ENCODE measurements at places on chromosomes 12 and 14.

GRCh38 chr12:94676031-94676641 is 25.8 kb upstream of the TMCC3 start:
- DNase-seq = no peak

DNA sequence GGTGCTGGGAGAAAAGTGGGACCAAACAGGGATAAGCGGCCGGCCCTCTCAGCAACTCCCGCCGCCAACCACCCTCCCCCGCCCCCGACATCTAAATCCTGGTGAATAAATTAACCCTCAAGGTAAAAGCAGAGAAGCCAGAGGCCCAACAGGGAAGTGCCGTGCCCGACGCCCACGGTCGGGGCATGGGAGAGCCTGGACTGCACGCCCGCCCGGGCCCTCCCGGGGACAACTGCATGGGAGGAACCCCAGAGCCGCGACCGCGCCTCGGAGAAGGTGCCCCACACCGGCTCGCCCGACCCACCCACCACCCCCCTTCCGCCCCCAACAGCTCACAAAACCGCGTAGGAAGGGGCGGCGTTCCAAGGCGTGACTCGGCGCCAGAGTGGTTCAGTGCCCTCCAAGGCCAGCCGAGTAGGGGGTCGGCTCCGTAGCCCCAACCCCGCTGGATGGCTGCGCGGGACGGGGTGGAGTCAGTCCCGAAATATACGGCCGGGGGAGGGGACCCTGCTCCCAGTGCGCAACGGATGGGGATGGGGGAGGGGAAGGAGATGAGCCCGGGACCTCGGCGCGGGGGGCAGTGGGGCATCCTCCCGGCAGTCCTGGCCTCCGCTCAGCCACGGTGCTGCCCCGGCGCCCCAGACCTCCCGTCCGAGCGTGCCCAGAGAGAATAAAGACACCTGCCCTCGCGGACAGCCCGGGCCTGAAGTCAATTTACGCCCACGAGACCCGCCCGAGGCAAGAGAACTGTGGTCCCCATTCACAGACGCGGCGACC is 732 bp downstream of the SLC25A29 start:
- DNase-seq = no peak

GRCh38 chr12:14771651-14772137 is 31.6 kb downstream of the WBP11 start:
- DNase-seq = no peak

DNA sequence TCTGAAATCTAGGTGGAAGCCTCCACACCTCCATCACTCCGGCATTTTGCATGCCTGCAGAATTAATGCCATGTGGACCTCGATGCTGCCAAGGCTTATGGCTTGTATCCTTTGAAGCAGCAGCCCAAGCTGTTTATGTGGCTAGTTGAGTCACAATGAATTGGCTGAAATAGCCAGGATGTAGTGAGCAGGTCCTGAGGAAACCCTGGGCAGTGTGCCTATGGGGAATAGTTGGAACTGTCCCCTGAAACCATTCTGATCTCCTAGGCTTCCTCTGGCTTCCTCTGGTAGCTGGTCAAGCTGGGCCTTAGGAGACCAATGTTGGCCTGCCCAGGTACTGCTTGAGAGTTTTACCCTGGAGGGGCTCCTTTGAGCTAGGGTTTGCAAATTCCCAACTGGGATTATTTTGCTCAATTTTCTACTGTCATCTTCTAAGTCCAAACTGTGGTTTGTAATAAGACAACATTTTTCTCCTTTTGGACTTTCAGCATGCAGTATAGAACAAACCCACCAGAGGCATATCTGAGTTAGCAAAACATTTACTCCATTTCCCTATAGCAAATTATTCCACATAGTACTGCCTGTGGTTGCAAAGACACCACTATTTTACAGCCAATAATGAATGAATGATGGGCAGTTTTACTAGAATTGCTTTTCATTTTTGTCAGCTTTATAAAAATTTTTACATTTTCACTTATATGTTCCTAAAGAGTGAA is 85.1 kb upstream of the AMIGO2 start:
- DNase-seq = no peak

- no peak for DNase-seq
These were observed 242.0 kb upstream of the DAAM1 start for GRCh38 chr14:58946431-58946830.

DNA sequence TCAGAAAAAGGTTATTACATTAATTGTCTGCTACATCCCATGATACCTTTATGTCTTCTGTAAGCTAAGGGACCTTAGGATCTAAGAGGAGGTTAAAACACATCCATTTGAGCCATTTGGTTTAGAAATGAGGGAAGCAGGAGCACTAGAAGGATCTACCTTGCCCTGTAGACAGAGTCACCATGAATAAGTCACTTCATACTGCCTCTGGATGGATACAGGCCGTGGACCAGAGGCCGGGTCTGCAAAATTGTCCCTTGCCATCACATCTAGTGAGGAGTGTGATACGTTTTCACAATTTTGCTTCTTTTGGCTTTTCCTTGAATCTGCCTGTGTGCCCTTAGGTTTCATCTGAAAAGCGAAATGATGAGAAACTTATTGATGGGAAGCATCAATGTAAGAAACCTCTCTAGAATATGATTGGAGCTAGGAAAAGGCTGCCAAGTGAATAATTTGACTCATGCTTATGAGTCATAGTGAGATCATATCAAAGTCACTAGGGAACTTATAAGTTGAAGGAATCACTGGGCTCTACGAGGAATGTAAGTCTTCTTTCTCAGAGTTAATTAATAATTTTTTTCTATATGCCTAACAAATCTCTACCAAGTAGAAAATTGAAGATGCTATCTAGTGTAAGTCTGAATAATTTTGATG is 10.8 kb downstream of the GLRX5 start:
- no peak for DNase-seq

DNA sequence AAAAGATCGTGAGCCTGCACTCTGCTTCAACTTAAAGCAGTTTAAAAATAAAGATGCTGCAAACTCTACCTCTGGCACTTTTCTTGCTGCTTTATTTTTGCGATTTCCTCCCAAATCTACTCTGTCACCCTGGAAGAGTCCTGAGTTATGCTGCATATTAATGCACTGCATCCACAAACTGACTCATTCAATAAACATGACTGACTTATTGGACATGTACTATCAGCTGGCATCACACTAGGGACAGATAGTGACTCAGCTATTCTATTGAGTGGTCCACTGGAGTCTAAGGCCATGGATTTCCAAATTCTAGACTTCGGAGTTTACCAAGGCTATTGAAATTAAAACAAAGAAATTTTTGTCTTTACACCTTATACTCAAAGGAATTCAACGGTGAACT is 90.7 kb upstream of the PTPRR start:
- DNase-seq = no peak

- DNase-seq = no peak
These were observed 18.2 kb upstream of the SUSD6 start for GRCh38 chr14:69593018-69593677.

DNA sequence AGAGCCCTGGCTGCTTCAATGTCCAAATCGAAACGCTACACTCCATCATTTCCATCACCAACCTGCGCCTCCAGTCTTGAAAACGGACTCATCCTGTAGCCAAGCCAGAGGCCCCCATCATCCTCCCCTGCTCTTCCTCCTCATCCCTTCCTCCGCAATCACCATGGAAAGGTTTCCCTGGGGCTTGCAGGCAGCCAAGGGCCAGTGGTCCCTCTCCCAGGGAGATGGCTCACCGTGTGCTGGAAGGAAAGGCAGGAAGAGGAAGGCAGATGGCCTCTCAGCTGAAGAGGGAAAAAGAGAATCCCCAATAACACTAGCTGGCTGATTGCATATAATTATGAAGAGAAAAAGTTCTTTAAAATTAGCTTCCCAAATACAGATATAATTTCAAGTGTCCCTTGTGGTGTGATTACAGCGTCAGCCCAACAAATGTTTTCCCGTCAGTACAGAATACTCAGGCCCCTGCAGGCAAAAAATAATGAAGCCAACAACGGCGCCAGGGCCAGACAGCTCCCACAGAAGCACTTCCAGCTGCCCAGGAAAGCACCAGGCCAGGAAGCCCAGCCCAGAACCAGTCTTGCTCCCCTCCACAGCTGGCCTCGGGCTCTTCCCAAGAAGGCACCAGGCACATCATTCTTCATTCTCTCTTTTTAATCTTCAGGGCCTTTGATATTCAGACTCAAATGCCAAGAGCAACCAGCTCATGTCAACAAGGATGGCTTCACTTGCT is 24.7 kb downstream of the ITPK1 start:
- no peak for DNase-seq

- no peak for DNase-seq
These were observed 191.8 kb downstream of the SLC16A7 start for GRCh38 chr12:59787610-59788009.

- no peak for DNase-seq
These were observed 63.4 kb upstream of the FUT8 start for GRCh38 chr14:65349100-65349499.

GRCh38 chr12:83077041-83077440 is 390.3 kb downstream of the TMTC2 start:
- no peak for DNase-seq

DNA sequence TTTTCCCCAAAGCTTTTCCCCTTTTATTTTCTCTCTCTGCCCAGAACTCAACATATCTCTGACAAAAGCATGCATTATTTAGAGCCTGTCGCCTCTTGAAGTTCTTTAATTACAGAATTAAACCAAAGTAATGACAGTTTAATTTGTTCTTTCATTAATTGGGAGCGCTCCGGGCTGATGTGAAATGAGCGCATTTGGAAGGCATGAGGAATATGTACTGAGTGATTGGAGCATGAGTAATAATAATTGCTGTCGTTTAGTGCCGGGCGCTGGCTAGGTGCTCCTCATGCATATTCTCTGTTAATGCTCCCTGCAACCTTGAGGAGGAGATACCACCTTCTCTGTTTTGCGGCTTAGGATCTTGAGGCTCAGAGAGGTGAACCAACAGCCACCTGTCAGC is 120.5 kb downstream of the SLC25A47 start:
- no peak for DNase-seq

- peak; percentile 79 for DNase-seq
These were observed at the start of gene TMEM263 for GRCh38 chr12:106955377-106956047. Gene TMEM263 (plus strand): TSS chr12:106955907. CDS start chr12:106967117, 11,210 bp downstream.

GRCh38 chr14:94119071-94119470 is 8.5 kb downstream of the IFI27 start:
- DNase-seq = no peak

GRCh38 chr14:61647704-61648103 is 47.6 kb upstream of the HIF1A start:
- DNase-seq = no peak

DNA sequence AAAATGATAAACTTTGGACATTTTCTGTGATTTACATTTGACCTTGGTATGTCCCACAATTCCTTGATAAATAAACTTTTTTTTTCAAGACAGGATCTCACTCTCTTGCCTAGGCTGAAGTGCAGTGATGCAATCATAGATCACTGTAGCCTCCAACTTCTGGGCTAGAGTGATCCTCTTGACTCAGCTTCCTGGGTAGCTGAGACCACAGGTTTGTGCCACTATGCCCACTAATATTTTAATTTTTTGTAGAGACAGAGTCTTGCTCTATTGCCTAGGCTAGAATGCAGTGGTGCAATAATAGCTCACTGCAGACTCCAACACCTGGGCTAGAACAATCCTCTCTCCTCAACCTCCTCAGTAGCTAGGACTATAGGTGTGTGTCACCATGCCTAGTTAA is 79.1 kb upstream of the PTGDR start:
- DNase-seq = no peak

DNA sequence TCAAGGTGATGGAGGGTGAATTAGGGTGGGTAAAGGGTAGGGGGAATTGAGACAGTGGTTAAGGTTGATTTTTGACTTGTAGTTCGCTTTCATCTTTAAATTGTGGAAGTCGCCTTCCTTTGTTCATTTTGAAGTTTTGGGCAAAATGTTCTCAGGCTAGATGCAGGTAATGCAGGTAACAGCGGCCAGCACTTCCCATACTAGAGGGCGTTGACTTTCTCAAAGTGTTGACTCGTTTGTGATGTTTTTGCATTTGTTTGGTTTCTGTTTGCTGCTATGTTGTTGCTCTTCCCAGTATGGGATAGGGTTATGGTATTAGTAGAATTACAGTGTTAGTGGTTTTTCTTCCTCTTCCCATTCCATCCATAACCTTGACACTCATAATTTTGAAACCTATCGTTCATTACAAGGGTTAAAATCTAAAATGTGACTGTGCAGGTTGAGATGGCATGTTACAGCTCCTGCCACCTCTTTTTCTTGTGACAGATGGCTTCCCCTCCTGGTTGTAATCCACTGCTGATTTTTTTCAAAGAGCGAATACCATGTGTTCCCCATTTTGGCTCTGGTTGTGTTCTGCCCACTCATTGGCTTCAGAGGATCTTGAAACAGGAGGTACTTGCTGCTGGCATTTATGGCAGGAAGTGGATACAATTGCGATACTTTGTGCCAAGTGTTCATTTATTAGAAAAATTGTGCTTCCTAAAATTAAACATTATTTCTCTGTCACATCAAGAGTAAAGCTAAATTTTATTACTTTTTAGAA is 57.1 kb downstream of the ERC1 start:
- DNase-seq = no peak

DNA sequence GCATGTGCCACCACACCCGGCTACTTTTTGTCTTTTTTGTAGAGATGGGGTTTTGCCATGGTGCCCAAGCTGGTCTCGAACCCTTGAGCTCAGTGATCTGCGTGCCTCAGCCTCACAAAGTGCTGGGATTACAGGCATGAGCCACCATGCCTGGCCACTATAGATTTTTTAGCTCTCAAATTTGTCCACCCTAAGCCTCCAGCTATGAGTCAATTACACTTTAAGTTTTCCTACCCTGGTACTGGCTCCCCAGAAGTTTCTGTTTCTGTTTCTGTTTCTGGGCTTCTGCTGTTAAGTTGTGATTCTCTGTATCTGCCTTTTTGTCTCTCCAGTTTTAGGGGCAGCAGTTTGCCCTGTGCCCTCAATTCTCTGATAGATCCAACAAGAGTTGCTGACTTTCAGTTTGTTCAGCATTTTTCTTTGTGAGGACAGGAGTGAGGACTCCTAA is 4.4 kb upstream of the TINF2 start:
- no peak for DNase-seq

DNA sequence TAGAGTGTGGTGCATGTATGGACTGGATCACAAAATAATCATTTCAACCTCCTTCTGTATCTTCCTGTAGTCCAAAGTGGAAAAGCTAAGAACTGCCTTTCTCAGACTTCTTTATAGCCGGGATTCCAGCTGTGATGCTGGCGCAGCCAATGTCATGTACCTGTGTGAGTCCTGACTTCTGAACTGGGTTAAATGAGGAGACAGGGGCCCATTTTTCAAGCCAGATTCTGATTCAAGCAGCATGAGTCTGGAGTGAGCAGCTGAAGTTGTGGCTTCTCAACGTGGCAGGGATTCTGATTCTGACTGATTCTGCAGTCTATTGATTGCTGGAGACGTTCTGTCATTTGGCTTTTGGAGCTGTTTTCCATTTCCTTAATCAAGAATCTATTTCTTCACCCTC is 111.2 kb downstream of the ST8SIA1 start:
- DNase-seq = no peak

DNA sequence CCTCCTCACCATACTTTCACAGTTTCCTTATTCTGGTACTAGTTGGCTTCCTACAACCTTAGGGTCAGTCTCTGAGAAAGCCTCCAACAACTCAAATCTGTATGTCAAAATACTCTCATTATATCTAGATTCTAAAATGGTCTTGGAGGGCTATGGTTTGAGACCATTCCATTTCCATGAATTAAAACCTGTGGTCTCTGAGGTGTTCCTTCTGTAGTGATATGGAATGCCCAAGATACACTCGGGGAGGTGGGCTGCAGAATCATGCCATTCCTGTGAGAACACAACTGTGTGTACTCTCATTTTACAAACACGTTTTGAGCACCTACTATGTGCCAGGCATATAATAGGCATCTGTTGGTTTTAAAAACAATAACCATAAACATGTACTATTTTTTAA is 74.0 kb downstream of the FERMT2 start:
- DNase-seq = no peak
